ENCODE measurements at places on chromosomes 5 and 9. TPM values are rescaled to one million over a fixed set of nuclear protein-coding genes. Genes with fewer than 3 reads are reported as not detected.

Gene DBH
- not detected for total RNA-seq

Gene WDR31
- total RNA-seq, result 0.95 TPM

Gene CDH9
- total RNA-seq, result not detected

Gene MYO10
- 54.8 TPM for total RNA-seq

Gene PCDHA8
- total RNA-seq, result 0.08 TPM

Gene TXN
- 1,175 TPM for total RNA-seq

Data from A549 treated with CORT108297 at 1 μM for 4 hours (cell line).